ENCODE measurements at places on chromosomes 2 and 18.

DNA sequence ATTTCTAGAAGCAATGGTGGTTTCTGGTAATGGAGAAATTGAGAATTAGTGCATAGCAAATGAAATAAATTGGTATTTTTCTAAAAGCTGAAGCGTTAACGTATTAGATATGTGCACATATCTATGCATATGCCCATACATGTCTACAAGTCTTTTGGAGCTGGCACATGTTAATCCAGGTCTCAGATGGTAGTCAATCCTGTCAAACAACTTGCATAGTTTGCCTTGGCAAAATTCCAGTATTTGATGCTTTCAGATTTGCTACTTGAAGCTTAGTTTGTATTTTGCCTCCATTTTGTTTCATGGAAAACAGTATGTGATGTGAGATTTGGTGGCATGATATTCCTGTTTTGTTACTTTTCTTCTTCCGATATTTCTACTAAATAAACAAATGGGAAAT is 304.6 kb downstream of the PARD3B start:
- no peak for DNase-seq

GRCh38 chr18:21851327-21851961 is 110.9 kb downstream of the MIB1 start:
- no peak for DNase-seq

- DNase-seq, result no peak
Observed at GRCh38 chr2:139209586-139209985, 429.4 kb upstream of the NXPH2 start.

DNA sequence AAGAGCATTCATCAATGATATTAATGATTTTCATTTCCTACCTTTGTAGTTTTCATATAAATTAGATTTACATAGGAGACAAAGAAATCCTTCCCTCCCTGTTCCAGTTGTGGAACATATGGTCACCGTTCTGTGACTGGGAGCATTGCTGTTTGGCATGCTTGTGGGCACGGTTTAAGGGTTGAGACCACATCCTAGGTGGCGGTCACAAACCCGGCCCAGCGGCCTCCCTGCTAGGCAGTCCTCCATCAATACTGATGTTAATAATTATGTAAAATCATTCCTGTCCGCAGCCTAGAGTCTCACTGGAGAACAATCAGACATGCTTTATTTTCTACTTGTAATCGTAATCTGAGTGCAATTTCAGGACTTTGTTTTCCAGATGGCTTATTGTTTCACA is 117.9 kb downstream of the AGAP1 start:
- DNase-seq, result no peak

DNA sequence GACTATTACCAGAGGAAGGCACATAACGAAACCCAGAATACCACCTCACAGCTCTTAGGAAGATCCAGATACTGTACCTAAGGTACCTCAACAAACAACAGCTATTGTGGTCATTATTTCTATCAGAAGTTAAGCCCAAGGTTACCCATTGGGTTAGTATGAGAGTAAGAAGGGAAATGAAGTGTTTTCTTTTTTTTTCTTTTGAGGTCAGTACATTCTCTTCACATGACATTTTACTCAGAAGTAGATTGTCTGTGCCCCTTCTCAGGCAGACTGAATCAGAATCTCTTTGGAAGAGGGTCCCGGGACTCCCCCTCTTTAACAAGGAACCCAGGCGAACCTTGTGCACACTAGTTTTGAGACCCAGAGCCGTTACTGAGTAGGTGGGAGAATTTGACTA is 233.7 kb upstream of the CXCR4 start:
- DNase-seq, result no peak

DNA sequence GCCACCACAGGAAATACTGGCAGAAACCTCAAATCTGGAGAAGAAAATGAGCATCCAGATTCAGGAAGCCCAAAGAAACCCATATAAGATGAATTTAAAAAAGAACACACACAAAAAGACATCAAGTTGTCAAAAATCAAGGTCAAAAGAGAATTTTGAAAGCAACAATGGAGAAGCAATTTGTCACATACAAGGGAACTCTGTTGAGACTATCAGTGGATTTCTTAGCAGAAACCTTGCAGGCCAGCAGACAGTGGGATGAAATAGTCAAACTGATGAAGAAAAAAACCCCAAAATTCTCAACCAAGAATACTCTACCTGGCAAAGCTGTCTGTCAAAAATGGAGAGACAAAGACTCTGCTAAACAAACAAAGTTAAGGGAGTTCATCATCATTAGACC is 272.6 kb downstream of the ADCYAP1 start:
- DNase-seq, result no peak

DNA sequence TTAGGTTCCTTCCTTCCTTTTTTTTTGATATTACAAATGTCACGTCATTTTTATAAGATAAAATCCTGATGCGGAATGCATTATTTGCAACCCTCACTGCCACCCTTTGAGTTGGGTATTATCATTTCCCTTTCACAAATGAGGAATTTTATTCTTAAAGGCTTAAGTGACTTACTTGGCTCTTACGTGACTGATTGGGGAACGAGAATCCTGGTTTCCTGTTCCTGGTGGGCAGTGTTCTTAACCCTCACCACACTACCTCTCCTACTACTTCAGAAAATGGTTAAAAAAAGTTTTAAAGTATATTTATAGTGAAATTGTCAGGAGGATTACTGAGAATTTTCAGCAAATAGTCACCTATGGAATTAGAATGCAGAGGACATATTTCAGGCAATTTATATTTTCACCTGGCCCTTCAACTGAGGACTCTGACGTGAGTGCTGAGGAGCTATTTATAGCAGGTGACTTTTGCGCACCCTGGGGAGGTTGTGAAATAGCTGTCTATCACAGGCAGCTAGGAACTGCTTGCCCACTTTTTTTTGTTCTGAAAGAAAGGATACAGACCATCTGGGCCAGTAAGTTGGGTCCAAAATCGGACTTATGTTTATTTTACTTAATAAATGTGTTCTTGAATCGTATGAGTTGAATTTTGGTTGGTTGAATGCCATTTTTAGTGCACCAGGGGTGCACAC is 18.7 kb upstream of the RASGRP3 start:
- no peak for DNase-seq

- no peak for DNase-seq
Observed at GRCh38 chr18:77650799-77651385, 401.2 kb downstream of the GALR1 start.

GRCh38 chr2:86636842-86637241 is 13.2 kb upstream of the RNF103 start:
- DNase-seq, result no peak

DNA sequence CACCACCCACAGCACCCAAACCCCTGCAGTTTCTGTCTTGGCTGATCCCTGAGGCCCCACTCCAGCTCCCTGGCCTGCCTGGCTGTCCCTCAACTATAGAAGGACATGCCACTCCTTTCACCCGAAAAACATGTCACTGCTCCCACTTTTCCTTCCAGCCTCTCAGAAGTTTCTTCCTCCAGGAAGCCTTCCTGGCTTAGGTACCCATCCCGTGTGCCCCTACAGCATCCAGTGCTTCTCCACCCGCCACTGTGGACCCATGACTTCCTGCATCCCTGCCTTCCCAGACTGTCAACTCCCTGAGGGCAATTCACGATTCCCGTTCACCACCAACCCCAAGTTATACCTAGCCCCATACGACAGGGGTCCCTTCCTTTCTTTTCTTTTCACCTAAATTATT is 21.5 kb downstream of the ARID5A start:
- no peak for DNase-seq

DNA sequence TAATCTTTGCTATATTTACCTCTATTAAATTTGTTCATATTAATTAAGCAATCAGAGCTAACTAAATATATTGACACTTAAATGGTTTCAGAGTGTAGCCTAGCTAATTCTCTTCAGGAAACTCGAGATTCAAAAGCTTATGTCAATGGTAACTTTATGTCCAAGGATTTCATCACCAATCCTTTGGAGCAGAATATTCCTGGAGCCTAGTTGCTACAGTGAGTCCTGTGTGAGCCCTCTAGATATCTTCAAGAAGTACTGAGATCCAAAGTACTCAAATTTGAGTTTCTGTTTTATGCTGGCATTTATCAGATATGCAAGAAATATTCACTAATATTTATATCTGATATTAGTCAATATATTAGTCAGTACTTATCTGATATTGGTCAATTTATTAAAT is 31.3 kb downstream of the DTNA start:
- DNase-seq, result no peak

DNA sequence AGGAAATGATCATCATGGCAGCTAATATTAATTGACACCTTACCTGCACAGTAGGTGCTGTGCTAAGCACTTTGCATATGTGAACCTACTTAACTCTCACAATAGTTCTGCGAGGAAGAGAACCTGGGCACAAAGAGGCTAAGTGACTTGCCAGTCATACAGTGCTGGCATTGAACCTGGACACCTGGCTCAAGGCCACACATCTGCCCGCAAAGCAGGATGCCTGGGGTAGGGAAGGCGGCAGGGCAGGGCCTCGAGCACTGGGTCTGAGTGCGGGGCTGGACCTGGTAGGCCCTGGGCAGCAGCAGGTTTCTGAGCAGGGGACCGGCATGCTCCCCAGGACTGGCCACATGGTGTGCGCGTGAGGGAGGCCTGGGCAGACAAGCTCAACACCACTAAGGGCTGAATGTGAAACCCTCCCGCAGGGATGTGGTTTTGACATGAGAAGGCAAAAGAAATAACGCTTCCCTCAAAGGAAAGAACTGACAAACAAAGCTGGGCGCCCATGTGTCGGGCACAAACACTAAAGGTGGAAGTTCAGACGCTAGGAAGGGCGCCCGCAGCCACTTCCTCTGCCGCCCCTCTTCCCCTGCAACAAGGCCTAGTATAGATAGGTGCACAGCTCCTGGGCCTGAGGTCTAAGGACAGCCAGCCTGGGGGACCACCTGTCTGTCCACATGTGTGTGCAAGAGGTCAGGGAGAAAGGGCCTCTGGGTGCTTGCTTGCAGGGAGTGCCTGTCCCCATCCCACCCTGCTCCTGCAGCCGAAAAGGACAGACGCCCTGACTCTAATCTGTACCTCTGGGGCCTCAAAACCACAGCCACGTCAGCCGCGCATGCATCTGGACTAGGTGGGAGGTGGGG is 92.5 kb downstream of the ZFP36L2 start:
- DNase-seq, result no peak

DNA sequence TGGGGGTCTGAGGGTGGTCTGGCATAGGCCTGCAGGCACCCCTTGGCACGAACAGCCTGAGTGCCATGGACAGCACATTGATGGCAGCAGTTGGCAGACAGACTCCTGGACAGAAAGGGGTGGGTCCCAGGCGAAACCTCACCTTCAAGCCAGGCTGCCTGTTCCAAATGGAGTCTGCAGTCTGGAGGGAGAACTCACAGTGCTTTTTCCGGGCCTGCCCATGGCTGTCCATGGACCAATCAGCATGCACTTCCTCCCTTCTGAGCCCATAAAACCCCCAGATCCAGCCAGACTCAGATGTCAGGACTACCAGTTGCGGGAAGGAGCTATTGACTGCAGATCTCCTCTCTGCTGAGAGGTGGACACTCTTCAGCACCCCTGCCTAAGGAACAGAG is 694.6 kb upstream of the ACVR2A start:
- DNase-seq, result no peak

DNA sequence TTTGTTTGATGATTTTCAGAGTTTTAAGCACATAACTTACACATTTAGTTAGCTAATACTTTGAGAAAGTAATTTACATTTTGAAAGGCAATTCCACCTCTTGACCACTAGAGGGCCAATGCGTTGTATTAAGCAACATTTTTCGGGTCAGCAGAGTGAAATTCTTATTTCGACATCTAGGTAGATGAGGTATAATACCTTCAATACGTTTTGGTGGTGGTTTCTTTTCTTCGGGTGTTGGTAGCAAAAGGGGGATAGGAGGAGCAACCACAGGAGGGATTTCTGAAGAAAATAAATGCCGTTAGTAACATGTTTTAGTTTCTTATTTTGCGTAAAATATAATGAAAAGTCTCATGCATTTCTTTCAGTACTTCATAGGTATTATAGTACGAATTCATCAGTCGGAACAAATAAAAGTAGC is 106.3 kb downstream of the TTN start:
- no peak for DNase-seq

- DNase-seq, result no peak
Observed at GRCh38 chr2:76984359-76984758, 537.8 kb downstream of the LRRTM4 start.

- no peak for DNase-seq
Observed at GRCh38 chr2:203685081-203685621, 21.3 kb upstream of the CD28 start.

DNA sequence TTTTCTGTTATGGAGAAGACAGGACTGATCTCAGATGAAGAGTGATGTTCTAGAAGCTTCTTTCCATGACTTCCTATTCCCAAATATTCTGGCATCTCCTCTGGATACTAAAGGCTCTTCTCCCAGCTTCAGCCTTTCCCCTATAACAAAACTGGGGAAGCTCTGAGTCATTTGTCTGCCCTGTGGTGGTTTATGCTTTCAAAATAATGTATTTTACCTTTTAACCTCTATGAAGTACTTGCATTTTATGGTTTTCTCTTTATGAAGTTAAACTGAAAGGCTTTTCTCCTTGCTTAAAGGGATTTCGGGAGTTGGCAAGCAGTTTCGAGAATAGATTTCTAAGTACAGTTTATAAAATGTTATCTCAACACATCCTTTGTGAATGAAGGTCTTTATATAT is 104.4 kb downstream of the TANC1 start:
- no peak for DNase-seq

DNA sequence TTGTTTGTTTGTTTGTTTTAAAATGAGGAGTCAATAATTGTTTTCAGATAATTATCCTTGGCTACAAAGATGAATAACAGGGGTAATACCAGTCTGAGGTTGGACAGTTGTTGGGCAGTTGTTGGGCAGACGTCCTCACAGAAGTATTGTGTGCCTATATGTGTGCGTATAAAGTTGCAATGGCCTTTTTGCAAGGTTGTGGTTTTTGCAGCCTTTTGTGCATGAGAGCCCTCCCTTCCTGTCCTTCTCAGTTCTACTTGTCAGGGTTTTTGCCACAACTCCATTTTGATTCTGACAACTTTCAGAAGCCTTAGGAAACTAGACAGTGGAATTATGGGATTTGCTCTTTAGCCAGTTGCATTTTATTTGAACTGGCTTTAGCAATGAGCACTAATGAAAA is 6.0 kb upstream of the STK39 start:
- no peak for DNase-seq

- DNase-seq, result no peak
Observed at GRCh38 chr18:286515-287310, 18.9 kb upstream of the THOC1 start.

- DNase-seq, result no peak
Observed at GRCh38 chr2:221494556-221494955, 77.5 kb downstream of the EPHA4 start.

DNA sequence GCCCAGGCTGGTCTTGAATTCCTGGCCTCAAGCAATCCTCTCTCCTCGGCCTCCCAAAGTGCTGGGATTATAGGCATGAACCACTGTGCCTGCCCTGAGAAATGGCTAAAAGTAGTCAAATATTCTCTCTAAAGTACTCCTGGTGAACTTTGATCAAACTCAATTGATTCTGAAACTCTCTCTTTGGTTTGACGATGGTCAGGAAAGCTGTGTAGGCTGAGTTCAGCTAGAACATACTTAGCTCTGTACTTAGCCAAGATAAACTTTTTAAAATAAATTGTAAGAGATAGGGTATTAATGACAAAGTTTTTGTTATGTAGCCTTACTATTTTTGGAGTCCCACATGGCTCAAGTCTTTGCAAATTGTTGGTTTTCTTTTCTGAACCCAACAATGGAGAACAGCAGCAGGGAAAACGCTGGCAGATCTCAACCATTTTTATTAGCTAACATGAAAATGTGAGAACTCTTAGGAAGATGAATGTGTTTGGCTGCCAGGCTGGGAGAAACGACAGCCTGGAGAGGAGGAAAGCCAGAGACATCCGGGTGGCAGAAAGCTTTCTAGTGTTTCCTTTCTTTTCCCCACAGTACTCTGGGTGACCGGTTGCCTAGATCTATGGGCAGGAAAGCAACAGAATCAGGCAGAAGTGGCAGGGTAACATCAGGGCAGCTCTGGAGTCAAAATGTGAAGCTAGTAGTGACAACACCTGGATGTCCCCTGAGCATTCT is 193.0 kb upstream of the LHCGR start:
- no peak for DNase-seq
